Natural killer cell (primary cell): ENCODE measurements at places on chromosomes 1 and 21.

DNA sequence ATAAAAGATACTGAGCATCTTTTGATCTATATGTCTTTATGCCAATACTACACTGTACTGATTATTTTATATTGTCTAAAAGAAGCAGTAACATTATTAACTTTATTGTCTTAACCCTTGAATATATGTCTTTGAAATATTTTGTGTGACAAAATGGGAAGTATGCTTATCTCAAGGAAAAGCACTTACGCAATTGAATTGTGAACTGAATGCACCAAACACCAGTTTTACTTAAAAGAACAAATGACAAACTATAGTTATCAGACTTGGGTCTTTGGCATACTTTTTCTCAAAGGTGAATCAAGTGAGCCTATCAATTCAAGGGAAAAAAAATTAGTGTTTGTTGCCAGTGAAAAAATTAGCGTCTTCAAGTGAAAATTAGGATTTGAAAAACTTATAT is 9.2 kb upstream of the SLC6A9 start:
- H3K4me1 ChIP-seq: no peaks in the 10 kb centered on the region
- H3K27me3 ChIP-seq: no peaks in the 10 kb centered on the region
- DNase-seq: no peak
- no peak overlapping the region for H3K4me3 ChIP-seq
- no peak overlapping the region for H3K27ac ChIP-seq
- no peaks in the 10 kb centered on the region for H3K36me3 ChIP-seq

DNA sequence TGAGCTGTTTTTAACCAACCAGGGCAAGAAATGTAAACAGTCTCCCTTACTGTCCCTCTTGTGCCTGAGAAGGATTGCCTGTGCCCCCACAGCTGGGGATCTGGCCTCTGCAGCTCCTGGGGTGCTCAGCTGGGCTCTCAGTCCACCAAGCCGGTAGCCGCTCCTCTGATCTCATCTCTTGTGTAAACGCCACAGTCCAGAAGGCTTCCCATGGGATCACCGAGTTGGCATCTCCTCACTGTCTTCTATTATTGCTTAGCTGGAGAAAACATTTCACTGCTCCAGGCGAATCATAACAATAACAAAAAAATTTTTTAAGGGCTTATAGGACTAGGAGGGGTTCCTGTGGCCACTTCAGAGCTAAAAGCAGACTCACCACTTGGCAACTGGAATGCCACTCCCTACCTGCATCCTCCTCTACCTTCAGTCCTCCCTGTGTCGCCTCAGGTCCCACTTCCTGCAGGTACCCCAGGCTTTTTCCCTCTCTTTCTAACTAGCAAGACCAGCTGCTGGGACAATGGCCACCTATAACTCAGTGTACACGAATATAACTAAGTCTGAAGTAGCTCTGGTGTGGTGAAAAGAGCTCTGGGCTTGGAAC is 75.8 kb downstream of the ATP1A1 start:
- no peak overlapping the region for H3K4me3 ChIP-seq
- no peaks in the 10 kb centered on the region for H3K36me3 ChIP-seq
- DNase-seq: no peak
- H3K27ac ChIP-seq: no peak overlapping the region
- no peaks in the 10 kb centered on the region for H3K27me3 ChIP-seq

GRCh38 chr1:119676571-119677206 is 28.6 kb upstream of the ZNF697 start:
- DNase-seq: no peak
- no peaks in the 10 kb centered on the region for H3K27me3 ChIP-seq
- H3K4me3 ChIP-seq: no peak overlapping the region

- H3K27ac ChIP-seq: no peak overlapping the region
- DNase-seq: no peak
- no peaks in the 10 kb centered on the region for H3K27me3 ChIP-seq
- no peak overlapping the region for H3K4me3 ChIP-seq
- peaks cover 10% of the 10 kb centered on the region for H3K4me1 ChIP-seq
- H3K36me3 ChIP-seq: no peaks in the 10 kb centered on the region
These were observed 168.5 kb upstream of the RUNX1 start for GRCh38 chr21:35217504-35218060.

- peak overlapping the region; percentile 16 for H3K4me3 ChIP-seq
- peaks cover 28% of the 10 kb centered on the region for H3K27me3 ChIP-seq
- H3K27ac ChIP-seq: no peak overlapping the region
- no peaks in the 10 kb centered on the region for H3K36me3 ChIP-seq
- H3K4me1 ChIP-seq: peaks cover 11% of the 10 kb centered on the region
These were observed 726 bp downstream of the TACSTD2 start for GRCh38 chr1:58576325-58576726.
